ENCODE measurements at places on chromosomes 3 and 15.

DNA sequence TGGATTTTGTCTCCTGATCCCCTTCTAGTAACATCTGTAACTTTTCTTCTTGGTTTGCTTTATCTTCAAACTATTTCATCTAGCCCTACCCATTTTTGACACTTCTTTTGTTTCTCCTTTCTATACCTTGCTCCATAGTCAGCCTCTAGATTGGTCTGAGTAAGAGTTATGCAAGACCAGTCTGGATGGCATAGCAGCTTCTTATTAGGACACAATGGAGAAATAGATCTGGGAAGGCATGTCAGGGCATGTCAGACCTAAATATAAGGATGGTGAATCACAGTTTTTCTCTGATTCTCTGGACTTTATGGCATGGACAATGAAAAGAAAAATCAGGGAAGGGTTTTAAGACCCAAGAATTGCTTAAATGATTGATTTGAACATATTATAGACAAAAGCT lies 452.5 kb downstream of the RAP2B start:
- DNase-seq = peak; percentile 41

DNA sequence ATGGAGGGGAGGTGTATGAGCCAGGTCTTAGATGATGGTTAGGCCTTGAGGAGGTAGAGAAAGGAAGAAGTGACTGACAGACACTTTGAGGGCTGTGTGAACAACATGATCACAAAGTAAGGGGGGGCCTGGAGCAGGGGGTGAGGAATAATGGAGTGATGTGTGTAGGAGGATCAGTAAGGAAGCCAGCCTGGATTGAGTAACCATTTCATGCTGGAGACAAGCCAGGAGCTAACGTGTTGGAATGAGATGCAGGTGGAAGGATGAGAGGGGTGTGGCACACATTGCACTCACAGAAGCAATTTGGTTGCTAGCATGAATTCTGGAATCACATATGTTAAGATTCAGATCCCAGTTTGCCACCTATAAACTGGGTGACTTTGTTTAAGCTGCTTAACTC lies 65.5 kb downstream of the BBX start:
- DNase-seq = no peak

- DNase-seq = no peak
These were observed 54.8 kb upstream of the OXTR start for GRCh38 chr3:8824238-8824637.

DNA sequence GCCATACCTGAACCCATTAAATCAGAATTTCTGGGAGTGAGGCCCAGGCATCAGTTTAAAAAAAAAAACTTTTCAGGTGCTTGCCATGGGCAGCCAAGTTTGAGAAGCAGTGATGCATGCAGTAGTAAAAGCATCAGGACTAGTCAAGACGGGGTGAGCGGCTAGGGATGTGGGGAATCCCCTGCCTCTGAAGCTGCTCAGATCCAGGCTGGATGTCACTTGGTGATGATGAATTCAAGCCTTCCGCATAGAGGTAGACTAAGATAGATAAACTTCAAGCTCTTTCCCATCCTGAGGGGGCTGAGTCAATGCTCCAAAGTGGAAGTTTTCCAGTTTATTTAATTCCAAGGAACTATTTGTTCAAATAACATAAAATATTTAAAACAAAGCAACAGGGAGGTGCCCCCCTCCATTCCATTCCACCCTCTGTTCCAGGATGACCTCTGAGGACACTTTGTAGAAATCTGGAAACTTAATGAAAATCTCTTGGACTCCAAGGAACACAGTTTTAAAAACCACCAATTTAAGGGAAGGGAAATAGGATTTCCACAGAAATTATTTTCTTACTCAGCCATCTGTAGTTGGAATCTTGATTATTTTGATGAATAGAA lies 100.4 kb upstream of the NR2E3 start:
- DNase-seq = no peak

- DNase-seq = no peak
These were observed 131.8 kb downstream of the MDFIC2 start for GRCh38 chr3:70180664-70181063.

DNA sequence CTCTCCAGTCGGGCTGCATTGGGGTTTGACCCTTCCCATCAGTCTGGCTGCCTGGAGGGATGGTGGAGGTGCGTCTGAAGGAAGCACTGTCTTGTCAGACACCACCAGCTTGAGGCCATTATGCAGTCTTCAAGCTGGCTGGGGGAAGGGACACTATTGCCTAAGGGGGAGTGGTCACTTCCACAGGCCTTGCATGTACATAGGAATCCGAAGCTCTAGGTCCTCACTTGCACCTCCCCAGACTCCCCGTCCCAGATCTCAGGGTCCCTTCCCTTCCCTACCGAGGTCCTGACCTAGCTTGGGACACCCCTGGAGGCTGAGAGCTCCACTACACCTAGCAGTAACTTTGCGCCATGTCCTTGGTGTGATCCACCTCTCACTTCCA lies 48.6 kb upstream of the KLF13 start:
- no peak for DNase-seq

GRCh38 chr15:90074023-90074422 lies 28.2 kb downstream of the IDH2 start:
- DNase-seq = no peak

DNA sequence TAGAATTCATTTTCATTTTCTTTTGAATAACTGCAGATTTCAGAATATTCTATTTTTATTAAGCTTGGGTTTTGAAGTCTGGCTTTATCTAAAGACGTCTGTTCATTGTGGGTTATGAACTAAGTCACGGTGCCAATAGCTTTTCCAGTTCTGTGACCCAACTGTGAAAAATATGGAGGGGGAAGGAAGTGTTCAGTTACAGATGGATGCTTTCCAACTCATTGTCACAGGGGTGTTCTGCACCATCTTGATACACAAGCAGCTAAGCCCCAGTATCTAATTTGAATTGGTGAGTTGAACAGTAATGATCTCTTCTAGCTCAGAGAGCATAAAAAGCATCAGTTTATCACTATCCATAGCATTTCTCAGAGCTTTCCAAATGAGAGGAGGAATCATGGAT lies 710.6 kb downstream of the EDEM1 start:
- DNase-seq = no peak

DNA sequence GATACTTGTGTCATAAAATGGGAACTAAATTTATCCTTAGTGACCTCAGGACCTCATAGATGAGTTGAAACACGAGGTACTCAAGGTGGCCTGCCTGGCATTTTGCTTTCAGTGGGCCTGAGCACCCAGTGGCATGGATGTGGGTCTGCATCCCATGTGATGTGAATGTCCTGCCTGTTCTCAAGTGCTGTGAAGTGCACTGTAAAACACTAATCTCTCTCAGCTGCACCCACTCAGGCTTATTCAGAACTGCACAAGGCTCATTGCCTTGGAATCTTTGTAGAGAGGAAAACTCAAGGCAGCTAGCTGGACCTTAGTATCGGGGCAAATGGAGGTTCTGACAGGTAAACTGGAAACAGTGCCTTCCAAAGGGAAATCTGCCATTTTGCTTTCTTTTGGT lies 767.0 kb downstream of the TUSC7 start:
- no peak for DNase-seq

GRCh38 chr15:23439513-23439912 lies 7.5 kb downstream of the GOLGA6L2 start:
- DNase-seq = no peak

DNA sequence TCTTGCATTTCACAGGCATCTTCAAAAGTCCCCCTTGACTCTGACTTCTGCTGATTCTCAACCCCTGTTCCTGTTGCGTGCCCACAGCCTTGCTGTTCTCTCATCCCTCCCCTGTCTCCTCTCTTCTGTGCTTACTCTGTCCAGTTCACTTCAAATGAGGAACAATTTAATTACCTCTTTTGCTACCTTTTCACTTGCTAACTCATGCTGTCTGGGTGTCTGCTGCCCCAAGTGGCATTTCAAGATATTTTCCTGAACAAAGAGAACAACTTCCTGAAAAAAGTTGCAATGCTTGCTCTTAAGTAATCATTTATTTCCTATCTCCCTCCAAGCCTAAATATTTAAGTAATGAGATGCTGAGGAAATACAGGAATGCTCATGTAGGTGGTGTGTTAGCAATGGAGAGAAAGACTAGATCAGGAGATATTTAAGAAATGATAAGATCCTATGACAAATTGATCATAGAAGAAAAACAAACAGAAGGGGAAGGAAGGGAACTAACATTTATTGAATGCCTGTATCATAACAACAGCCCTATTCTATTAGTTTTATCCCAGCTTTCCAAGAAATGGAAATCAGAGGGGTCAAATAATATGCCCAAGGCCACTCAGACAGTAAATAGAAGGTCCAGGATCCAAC lies 42.2 kb downstream of the SV2B start:
- DNase-seq = no peak

Data from AG08395 (cell line).